ENCODE measurements at places on chromosomes 11 and 22.

- DNase-seq = peak; percentile 50
Measured at GRCh38 chr11:12088047-12088481, 22.3 kb upstream of the MICAL2 start.

- DNase-seq = no peak
Measured at GRCh38 chr22:27504360-27505253, 296.9 kb downstream of the MN1 start.

GRCh38 chr11:64742087-64742888 lies 1.7 kb downstream of the RASGRP2 start:
- peak; percentile 40 for DNase-seq

GRCh38 chr11:102527684-102528083 lies 2.9 kb downstream of the MMP7 start:
- no peak for DNase-seq

DNA sequence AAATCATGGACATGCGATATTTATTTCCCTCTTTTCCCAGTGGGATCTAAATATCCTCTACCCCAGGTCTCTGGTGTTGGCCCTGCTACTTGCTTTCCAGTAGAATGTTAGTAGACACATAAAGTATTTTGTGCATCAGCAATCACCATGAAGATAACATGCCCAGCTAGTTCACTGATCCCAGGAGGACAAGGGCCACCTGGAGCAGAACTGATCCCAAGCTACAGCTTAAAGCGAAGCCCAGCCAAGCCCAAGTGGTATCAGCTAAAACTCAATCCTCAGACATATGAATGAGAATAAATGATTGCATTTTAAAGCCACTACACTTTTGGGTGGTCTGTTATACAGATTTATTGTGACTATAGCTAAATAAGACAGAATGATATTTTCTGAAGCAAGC lies 516.2 kb downstream of the INSC start:
- DNase-seq = no peak

- no peak for DNase-seq
Measured at GRCh38 chr11:9858218-9858617, 194.3 kb downstream of the SWAP70 start.

Data from MV-4-11 (cell line).